ENCODE measurements at places on chromosomes 11 and 22.

DNA sequence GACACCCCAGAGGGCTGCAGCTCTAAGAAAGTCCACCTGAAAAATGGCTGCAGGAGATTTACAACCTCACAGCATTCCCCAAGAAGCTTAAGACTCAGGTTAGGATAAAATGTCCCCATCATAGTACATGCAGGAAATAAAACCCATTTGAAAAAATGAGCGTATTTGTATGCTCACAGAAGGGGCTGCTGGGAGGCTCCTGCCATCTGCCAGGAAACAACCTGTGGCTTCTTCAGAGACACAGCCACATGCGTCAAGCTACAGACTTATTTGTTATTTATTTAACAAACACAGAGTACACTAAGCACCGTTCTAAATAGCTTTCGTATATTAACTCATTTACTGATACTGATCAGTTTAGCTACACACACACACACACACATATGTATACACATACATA lies 73.4 kb downstream of the FEZ1 start:
- no peak for DNase-seq

- DNase-seq: no peak
These were observed 13.6 kb downstream of the IL17RA start for GRCh38 chr22:17098379-17098819.

DNA sequence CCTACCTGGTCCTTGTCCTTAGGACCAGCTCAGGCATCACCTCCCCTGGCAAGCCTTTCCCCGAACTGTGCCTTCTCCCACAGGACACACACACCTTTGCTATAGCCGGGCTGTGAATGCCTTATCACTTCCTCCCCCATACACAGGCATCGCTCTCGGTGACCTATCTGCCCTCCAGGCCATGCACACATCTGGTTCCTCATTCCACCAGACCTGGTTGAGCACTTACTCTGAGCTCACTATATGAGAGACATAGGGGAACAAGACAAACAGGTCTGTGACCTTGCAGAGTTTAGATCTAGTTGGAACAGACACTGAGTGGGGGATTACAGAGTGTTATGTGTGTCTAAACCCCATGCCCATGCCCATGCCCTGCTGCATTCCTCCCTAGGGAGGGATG lies 3.1 kb upstream of the BCR start:
- no peak for DNase-seq

- DNase-seq: no peak
These were observed 477 bp downstream of the ZBTB16 start for GRCh38 chr11:114059984-114060391.

DNA sequence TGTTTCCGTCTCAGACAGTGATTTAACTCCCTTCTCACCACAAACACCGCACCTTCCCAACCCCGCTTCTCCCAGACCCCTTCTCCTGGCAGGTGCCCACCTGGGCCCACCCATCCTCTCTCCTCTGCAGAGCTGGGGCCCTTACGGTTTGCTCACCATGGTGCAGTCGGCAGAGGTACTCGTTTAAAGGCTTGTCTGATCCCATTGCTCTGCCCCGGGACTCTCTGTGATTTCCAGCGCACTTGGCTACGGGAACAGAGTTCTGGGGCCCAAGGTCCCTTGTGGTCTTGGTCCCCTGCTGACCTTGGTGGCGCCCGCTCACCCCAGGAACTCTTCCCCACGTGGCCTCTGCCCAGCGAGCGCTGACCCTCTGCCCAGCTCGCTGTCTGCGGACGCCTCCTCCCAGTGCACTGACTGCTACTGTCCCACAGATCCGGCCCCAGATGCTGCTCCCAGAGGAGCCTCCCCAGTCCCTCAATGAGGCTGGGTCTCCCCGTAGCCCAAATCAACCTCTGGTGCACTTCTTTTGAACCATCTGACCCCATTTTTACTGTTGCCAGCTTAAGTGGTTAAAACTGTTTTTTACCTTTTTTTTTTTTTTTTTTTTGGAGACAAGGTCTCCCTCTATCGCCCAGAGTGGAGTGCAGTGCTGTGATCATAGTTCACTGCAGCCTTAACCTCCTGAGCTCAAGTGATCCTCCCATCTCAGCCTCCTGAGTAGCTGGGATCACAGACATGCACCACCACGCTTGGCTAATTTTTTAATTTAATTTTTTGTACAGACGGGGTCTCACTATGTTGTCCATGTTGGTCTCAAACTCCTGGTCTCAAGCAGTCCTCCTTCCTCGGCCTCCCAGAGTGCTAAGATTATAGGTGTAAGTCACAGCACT lies 21.3 kb upstream of the CTSD start:
- no peak for DNase-seq

DNA sequence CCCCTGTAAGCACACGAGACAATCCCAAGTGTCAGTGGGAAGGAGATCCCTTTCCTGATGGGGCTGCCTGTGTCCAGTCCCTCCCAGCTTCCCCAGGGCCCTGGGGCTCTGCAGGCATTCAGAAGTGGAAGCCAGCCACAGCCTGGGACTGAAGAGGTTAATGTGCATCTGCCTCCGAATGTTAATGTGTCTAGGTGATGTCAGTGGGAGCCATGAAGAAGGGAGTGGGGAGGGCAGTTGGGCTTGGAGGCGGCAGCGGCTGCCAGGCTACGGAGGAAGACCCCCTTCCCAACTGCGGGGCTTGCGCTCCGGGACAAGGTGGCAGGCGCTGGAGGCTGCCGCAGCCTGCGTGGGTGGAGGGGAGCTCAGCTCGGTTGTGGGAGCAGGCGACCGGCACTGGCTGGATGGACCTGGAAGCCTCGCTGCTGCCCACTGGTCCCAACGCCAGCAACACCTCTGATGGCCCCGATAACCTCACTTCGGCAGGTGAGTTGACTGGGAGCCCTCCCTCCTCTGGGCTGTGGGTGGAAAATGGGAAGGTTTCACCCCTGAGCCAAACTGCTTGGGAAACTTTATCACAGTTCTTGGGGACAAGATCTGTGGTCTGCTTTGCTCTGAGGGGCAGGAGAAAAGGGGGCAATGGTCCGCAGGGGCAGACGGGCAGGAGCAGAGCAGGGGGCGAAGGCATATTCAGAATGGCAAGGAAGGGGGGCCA lies at the start of gene MCHR1:
Gene MCHR1, plus strand, starts transcription at position 236 of the 715 bp plus-strand sequence. Its CDS starts 169 bp downstream, at position 405.
- DNase-seq: no peak

DNA sequence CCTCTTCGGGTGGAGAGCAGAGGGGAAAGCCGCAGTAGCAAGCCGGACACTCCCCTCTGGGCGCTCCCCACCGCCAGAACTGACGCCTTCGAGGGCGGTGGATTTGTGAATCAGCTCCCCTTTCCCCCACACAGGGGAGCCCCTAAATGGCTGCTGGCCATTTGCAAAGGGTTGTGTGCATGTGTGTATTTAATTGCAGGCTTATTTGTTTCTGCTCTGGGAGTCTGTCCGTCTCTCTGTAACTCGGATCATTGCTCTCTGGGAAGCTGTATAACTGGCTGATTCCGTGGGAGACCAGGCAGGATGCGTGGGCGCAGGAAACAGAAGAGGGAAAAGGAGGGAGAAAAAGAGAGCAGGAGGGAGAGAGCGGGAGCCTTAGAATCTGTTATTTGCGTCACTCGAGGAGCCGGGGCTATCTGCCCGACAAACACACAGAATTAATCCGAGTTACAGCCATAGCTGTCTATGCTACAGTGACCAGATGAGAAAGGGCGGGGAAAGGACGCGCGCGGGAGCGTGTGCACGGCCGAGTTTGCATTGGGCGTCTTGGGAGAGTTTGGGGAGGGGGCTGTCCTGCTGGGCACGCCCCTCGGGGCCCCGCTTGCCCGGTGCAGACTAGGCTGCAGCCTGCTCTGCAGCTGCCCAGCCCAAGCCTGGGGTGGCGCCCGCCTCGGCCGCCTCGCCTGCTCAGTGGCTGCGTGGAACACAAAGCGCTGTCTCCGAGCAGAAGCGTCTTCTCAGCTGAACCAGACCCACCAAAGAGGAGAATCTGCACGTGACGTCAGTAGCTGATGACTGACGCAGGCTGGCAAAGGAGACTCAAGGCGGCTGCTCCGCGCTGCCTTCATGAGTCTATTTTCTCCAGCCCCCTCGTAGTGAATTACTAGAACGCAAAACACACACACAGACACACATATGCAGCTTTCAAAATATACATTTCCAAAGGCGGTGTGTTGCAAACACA lies 105.3 kb upstream of the HSD17B12 start:
- no peak for DNase-seq

DNA sequence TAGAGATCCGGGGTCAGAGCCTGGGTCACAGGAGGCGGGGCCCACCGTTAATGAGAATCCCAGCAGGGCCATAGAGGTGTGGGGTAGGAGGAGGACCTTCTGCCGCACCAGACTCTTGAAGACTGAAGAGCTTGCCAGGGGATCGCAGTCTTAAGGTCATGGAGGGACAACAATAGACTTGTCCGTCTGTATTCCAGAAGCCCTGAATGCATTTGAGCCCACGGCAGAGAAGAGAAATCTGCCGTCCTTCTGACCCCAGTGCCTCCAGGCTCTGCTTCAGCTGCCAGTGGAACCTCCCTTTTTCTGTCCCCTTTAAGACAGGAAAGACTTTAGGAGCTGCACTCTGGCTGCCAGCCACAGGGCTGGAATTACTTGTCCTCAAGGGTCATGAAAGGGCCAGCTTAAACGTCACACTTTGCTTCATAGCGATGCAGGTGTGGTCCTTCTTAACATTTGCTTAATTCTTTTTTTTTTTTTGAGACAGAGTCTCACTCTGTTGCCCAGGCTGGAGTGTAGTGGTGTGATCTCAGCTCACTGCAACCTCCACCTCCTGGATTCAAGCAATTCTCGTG lies 15.5 kb upstream of the ST3GAL4 start:
- DNase-seq: no peak

- no peak for DNase-seq
These were observed 281.7 kb downstream of the LRRC4C start for GRCh38 chr11:41177791-41178190.

- DNase-seq: peak; percentile 3
These were observed 334.5 kb downstream of the TTC28 start for GRCh38 chr22:28344918-28345703.

- no peak for DNase-seq
These were observed 66.2 kb upstream of the ZC3H12C start for GRCh38 chr11:110026858-110027626.

GRCh38 chr11:2926611-2927051 lies 2.6 kb downstream of the PHLDA2 start:
- DNase-seq: no peak

DNA sequence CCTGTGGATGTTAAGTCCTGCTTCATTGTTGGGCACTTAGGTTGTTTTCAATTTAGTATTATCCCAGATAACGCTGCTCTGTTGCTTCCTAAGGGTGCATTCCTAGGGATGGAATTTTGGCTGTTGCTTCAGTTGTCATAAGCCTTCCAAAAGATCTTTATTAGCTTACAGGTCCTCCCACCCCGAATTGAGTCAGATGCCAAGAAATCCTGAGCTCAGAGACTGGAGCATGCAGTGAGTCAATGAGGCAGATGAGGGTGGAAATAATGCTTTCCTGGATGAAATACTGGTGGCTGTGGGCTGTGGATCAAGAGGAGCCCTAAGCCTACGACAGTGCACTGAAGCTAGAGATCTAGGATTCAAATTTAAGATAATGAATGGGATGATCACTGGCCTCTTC lies 10.7 kb upstream of the IL18BP start:
- peak; percentile 37 for DNase-seq

- no peak for DNase-seq
These were observed 40.7 kb downstream of the JHY start for GRCh38 chr11:122923302-122923701.

DNA sequence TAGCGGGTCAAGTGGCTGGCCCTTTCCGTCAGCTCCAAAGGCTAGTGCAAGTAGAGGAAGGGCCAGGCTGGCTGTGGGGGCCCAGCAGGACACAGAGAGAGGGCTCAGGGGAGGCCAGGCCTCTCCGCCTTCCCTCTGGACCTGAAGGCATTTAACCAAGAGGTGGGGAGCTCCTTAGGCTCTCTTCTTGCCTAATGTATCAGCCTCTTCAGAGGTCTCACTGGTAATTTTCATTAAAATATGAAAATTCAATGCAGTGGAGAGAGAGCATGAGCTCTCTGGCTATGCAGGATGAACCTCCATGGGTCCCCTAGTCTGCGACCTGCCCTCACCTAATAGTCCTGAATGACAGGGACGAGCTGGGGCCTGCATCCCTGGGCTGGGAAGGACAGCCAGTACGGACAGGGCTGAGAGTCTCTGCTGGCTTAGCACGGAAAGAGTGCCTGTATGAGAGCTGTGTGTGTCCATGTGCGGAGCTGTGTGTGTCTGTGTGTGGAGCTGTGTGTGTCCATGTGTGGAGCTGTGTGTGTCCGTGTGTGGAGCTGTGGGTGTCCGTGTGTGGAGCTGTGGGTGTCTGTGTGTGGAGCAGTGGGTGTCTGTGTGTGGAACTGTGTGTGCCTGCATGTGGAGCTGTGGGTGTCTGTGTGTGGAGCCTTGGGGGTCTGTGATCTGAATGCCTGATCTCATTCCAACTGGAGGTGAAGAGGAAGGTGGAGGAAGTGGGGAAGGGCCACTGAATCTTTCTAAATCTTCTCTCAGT lies 2.4 kb downstream of the ALX4 start:
- DNase-seq: no peak

- no peak for DNase-seq
These were observed 73.4 kb downstream of the NCAM1 start for GRCh38 chr11:113034576-113034975.

DNA sequence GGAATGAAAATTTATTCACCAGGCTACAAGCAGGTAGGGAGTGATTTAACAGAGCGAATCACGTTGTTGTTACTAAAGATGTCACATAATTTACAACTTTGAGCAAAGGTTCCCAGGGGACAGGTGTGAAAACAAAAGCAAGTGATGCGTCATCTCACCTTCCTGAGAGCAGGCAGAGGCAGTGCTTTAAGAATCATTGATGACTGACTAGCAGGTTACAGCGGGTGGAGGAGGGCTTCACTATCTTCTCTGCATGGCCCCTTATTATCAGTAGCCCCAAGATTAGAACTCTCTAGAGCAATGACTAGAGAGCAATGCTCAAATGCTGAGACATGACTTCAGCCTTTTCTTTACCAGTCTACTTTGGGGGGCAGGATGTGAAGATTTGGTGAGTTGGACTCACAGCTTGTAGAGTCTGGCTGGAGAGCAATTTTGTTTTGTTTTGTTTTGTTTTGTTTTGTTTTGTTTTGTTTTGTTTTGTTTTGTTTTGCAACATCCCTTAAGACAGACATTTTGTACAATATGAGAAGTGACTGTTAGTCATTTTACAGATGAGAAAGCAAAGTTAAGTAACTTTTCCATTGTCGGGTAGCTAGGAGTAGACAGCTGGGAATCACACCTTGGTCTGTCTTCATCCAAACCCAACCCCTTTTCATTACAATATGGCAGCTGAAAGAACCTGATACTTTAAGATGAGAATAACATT lies 84.8 kb downstream of the SLC1A2 start:
- DNase-seq: no peak

DNA sequence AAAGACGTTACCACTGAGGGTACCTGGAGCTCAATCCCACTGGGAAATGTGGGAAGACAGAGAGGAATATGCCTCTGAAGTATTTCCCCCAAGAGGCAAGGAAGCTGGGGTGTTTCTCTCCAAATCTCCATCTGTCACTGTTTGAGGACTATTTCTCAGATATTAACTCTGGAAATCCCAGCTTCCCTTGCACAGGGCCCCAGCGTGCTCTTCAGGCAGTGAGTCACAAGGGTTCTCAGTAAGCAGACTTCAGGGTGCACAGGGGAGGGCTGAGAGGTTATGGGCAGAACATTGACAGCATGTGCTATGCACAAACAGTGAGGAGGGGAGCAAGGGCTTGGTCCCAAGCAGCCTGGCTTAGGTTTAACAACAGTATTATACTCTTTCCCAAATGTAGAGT lies 60.9 kb upstream of the EED start:
- DNase-seq: no peak
